Tibial artery (tissue), 4 donors: ENCODE measurements at places on chromosomes 12 and 14.
A peak's percentile ranks its signal among the peaks of the same experiment; 100 is the strongest.

- no peak for DNase-seq
Observed at GRCh38 chr12:60308366-60308991, 712.6 kb downstream of the SLC16A7 start.

DNA sequence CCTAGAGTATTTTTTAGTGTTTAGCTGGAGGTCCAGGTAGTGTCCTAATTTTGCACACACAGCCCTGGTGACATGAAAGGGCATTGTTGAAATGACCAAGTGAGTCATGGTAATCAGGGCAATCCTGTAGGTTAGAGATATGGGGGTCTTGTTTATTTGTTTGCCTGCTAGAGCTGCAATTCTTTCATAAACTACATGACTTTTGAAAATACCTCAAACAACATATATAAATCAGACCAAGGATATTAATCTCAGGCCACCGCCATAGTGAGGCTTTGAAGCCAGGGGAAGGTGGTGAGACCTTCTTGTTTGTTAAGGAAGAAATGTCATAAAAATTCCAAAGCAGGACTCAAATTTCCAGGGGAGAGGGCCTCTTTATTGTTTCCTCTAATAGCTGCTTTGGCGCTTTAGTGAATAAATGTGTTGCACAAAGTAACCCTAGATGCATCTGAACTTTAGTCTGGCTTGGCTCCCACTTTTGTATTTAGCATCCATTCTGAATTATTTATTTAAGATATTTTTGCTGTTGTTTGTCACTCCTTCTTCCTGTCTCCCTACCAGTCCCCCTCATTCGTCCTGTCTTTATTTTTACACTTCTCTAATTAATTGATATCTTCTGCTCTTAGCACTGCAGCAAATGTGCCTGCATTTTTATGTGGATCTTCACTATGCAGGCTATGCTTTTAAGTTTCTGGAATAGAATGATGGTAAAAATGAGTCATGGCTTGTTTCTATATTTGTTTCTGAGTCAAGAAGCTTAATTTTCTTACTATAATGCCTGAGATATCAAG lies 430.3 kb downstream of the RAD51B start:
- no peak for DNase-seq

- DNase-seq = no peak
Observed at GRCh38 chr14:104872469-104873341, 7.6 kb downstream of the CEP170B start.

- no peak for DNase-seq
Observed at GRCh38 chr12:49264466-49264872, 413 bp upstream of the TUBA1C start.

DNA sequence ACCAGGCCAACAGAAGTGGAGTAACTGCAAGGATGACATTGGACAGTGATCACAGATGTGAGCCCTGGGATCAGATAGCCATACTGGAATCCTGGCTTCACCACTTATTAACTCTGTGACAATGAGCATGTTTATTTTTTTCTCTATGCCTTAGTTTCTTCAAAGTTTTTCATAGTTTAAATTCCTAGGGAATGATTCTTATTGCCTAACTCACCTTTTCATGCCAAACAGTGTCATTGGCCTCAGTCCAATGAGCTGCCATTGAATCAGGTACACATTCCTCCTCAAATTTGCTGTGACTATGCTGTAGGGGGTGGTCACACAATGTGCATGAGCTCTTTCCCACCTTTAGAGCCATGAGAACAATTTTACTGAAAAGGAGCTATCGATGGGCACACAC lies 342.3 kb downstream of the SYT1 start:
- no peak for DNase-seq

DNA sequence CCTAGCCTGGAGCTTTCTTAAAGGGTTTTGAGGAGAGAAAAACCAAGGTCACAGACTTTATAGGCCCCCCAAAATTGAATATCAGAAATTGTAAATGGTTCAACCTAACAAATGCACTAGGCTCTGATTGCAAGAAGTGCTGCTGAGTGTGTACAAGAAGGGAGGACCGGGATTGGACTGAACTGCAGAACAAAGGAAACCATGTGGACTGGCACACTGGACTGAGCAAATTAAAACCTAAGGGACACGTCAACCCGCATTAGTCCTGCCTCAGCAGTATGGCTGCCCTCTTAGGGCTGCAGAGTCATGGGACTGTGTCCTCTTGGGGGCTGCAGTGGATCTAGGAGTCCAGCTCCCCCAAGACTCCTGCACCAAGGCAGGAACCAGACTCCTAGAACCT lies 842 bp upstream of the CISTR start:
- no peak for DNase-seq

GRCh38 chr12:120215357-120215735 lies 14.4 kb upstream of the RPLP0 start:
- DNase-seq = no peak

GRCh38 chr12:91811481-91812287 lies 334.0 kb downstream of the BTG1 start:
- DNase-seq = peak; percentile 83

- no peak for DNase-seq
Observed at GRCh38 chr12:106274012-106274411, 26.2 kb upstream of the CKAP4 start.

GRCh38 chr12:6328945-6329702 lies 12.8 kb downstream of the TNFRSF1A start:
- no peak for DNase-seq

- no peak for DNase-seq
Observed at GRCh38 chr14:55973911-55974630, 144.1 kb upstream of the PELI2 start.

GRCh38 chr12:42143452-42144157 lies 1.1 kb downstream of the GXYLT1 start:
- no peak for DNase-seq

GRCh38 chr12:86257134-86257533 lies 943 bp upstream of the MGAT4C start:
- no peak for DNase-seq

GRCh38 chr12:50932787-50933280 lies 19.5 kb upstream of the HIGD1C start:
- DNase-seq = no peak

DNA sequence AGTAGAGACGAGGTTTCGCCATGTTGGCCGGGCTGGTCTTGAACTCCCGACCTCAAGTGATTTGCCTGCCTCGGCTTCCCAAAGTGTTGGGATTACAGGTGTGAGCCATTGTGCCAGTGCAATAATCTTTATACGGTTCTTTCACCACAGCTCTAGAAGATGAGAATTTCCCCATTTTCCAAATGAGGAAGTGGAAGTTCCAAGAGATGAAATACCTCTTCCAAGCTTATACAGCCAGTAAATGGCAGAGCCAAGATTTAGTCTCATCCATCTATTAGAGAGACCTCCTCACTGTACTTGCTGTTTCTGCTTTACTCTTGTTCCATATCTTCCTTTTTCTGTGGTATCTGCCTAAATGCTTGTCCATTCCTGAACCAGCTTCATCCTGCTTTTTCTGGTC lies 3.1 kb upstream of the LMNTD1 start:
- no peak for DNase-seq

DNA sequence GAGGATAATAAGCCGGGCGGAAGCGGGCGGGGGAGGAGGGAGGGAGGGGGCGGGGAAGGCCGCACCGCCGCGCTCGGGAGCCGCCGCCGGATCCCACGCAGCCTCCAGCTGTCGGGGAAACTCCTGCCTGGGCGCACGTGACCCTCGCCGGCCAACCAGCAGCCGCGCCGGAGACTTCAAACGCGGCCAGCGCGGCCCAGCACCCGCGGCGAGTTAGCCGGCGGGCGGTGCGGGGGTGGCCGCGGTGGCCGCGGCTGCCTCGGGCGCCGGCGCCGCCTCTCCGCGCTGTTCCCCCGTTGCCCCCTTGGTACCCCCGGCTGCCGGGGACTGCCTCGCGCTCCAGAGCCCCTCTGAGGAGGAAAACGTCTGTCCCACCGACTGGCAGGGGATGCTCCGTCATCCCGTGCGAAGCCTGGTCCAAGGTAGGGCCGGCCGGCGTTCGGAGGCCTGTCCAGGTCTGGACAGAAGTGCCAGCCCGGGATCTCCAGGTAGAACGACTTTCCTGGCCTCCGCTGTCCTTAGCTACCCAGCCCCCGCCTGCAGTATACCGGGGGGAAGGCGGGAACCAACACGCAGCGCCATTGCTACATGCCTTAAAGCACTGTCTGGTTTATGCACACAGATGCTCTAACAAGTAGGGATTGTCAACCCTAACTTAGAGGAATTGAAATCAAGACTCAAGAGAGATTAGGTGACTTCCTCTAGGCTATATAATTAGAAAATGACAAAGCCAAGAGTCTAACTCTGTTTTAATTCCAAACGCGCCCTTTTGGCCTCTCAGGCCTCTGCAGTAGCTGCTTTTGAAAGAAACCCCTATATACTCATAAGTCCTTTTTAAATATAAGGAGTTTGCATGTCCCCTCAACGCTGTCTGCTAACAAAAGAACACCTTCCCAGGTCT lies at the start of gene YAF2:
TSS of gene YAF2 (minus strand) at position 9 of the 901 bp plus-strand sequence. CDS start 68 bp downstream, outside the sequence.
- peak; percentile 93 for DNase-seq

DNA sequence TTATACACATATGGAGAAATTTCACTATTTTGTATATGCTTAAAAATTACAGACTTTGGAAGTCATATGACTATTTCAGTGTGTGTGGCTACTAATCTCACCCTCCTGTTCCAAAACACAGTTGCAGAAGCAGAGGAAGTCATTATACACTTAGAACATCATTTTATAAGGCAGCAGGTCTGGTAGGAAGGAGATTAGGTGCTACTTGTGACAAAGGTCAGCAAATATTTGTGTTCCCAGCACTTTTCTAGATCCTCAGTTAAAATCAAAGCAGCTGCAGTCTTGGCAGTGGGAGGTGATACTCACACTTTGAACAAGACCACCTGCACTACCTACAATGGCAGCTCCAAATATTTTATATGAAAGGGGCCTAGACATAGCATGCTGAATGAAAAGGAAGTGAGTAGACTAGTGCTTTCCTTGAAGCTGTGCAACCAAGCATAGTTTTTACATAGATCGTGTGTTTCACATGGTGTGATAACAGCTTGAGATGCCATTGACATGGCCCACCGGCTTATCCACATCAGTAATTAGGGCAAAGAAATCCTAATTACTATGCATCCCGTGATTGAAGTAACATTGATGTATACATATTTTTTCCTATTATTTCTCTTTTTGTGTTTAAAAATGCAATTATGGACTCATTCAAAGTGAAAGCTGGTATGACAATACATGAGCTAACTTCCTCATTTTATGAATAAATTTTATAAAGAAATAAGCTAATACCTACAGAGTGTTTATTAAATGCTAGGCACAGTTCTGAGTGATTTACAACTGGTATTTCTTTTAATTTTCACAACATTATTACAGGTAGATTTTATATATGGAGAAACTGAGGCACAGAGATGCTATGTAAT lies 5.3 kb downstream of the GYS2 start:
- DNase-seq = no peak

- DNase-seq = no peak
Observed at GRCh38 chr12:19894803-19895202, 455.5 kb downstream of the AEBP2 start.

DNA sequence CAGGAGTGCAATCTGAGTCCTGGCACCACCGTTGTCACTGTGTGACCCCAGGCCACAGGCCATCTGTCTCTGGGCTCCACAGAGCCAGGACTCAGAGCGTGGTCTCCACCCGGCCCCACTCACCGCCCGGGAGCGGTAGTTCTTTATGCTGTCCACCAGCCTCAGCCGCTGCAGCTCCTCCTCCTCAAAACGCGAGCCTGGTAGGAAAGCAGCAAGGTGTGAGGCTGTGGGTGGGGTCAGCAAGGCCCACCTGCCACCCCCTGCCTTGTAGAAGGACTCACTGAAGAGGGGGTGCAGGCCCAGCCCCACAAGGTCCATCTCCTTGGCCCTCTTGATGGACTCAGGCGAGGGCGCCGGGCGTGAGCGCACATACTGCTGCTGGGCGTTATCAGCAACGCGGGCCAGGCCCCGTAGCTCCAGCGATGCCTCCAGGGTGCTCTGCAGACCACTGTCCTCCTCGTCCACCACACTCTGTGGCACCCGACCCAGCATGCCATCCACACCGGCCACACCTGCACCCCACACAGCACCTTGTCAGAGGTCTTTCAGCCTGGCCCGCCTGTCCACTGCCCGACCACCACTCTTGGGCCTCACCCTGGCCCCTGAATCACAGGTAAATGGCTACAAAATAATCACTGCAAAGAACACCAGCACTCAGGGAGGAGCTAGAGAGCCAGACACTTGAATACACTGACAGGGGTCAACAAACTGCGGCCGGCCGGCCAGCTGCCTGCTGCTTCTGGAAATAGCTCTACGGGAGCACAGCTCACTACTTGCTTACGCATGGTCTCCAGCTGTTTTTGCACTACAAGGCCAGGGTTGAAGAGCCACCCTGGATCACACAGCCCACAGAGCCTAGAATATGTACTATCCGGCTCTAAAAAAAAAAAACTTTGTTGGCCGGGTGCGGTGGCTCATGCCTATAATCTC lies 16.3 kb downstream of the CFAP73 start:
- no peak for DNase-seq

- no peak for DNase-seq
Observed at GRCh38 chr14:68534276-68534675, 258.6 kb downstream of the ZFP36L1 start.

DNA sequence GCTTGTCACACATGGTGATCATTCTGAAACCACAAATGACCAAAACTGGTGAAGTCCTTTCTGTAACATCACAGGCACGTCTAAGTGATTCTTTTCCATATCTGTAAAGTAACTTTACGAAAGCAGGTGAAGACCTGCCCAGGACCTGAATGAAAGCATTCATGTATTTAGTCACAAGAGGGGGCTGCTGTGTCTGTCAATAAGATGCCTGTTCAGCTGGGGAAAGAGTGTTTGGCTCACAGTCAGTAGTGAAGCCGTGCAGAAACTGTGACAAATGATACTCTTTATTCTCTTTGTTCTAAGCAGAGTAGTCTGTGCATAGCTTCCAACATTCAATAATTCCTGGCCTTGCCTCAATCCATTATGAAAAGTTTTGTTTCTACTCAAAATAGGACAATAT lies 373.5 kb upstream of the OR4E1 start:
- DNase-seq = no peak

- DNase-seq = no peak
Observed at GRCh38 chr14:86539361-86540070, 1009.6 kb downstream of the FLRT2 start.

- no peak for DNase-seq
Observed at GRCh38 chr12:63419154-63419553, 249.1 kb downstream of the DPY19L2 start.

DNA sequence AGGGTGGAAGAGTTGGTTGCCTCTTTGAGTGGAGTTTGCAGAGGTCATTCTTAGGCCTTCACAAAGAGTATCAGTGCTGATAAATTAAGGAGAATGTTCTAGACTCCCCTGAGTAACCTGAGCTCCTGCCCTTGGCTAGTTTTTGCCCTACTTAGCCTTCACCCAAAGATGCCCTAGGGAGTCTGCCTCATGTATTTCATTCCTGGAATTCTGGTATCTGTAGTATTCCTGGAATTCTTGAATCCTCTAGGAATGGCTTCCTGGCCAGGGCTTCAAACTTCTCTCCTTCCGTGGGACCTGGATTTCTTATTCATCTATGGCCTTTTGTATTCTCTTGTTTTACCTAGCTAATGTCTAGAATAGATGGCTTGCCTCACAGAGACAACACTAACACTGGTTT lies 701.1 kb downstream of the NOVA1 start:
- DNase-seq = no peak
